ENCODE measurements at places on chromosomes 12 and 14.

GRCh38 chr12:68630050-68630449 lies 19.4 kb downstream of the RAP1B start:
- DNase-seq: no peak

DNA sequence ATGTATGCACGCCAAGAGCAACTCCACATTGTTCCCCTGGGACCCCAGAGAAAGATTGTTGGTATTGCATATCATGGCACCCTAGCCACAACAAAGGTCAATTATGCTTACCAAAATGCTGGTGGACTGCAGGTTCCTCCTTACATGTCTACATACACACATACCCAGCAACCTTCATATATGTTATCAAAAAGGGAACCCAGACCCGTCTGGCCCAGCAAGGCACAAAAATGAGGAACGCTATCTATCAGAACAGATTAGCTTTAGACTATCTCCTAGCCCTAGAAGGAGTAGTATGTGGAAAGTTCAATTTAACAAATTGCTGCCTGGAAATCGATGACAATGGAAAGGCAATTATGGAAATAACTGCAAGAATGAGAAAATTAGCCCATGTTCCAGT lies 61.5 kb downstream of the DHRS2 start:
- no peak for DNase-seq

DNA sequence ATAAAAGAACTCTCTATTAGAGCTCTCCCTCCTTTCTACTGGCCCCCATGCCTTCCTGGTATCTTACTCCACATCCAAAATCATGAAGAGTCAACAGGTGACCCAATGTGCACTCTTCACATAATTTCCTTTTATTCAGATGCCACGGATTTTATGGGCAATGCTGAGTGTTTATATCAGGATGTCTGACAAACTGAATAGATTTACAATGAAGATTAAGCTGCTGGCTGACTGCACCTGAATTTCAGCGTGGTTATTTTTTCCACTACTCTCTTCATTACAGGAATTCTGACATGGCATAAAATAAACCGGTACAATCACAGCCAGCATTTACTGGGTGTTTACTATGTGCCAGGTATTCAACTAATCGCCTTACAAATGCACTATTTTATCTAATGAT lies 29.4 kb upstream of the CERS5 start:
- no peak for DNase-seq

DNA sequence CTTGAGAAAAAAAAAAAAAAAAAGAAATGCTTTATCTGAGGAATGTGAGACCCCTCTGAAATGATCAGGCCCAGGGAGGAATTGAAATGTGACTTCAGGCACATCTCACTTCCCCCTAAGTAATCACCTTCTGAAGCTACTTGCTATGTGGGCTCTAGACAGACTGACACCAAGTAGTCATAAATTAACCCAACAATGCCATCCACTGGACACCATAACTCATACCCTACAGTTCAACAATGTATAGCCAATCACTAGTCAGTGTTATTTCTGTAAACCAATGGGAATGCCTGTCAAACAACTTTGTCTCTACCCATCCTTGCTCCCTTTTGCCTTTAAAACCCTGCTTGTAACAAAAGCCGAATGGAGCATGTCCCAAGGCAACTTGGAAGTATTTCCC lies 182.7 kb upstream of the TMPO start:
- no peak for DNase-seq

GRCh38 chr12:66726556-66726955 lies 47.7 kb upstream of the GRIP1 start:
- DNase-seq: no peak

GRCh38 chr14:56797569-56798446 lies 12.5 kb downstream of the OTX2 start:
- DNase-seq: no peak

DNA sequence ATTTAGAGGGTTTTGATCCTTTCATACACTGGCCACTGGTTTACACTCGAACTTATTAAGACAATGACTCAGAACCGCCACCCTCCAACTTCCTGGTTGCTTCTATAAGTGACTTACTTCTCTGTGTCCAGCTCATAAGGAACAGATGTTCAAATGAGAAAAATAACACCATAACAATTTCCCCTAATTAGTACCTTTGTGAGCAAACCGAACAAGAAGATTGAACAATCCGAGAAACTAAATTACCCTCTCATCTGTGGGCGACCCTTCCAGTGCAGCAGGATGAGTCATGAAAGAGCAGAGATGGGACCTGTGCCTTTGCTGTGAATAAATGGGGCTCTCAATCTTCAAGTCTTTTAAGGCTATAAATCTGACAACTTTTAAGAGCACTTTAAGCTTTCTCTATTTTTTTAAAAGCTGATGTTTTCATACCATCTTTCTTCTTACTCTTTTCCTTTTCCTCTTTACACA lies 146.8 kb upstream of the RASSF8 start:
- DNase-seq: no peak

- no peak for DNase-seq
Measured at GRCh38 chr14:56172571-56172971, 54.4 kb downstream of the PELI2 start.

GRCh38 chr12:8829621-8830020 lies 7.2 kb downstream of the A2ML1 start:
- no peak for DNase-seq

DNA sequence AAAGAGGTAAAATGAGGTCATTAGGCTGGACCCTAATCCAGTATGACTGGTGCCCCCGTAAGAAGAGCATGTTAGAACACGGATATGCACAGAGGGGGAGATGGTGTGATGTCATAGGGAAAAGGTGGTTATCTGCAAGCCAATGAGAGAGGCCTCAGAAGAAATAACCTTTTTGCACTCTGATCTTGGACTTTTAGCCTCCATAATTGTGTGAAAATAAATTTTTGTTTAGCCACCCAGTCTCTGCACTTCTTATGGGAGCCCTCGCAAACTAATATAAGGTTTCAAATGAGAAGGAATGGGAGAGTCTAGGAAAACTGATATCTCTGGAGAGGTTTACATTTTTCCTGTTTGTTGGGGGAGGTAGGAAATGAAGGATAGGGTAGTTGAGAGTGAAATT lies 43.2 kb upstream of the PKP2 start:
- DNase-seq: no peak

- DNase-seq: no peak
Measured at GRCh38 chr14:81268016-81268416, 47.3 kb upstream of the GTF2A1 start.

DNA sequence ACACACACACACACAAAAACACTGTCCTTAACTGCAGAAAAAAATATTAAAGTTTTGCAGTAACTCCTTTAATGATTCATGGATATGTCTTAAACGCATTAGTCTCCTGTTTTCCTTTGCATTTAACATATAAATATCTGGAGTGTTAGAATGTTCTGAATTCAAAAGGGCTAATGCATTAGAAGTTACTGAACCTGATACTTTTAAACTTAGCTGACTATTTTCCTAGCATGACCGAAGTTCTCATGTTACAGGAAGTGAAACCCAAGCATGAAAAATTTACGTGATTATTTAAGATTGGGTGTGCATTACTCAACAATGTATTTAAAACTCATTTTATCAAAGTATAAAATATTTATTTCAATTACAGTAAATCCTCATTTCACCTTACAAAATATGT lies 791.2 kb downstream of the FLRT2 start:
- no peak for DNase-seq

GRCh38 chr14:105030194-105030593 lies 9.3 kb upstream of the CDCA4 start:
- no peak for DNase-seq

DNA sequence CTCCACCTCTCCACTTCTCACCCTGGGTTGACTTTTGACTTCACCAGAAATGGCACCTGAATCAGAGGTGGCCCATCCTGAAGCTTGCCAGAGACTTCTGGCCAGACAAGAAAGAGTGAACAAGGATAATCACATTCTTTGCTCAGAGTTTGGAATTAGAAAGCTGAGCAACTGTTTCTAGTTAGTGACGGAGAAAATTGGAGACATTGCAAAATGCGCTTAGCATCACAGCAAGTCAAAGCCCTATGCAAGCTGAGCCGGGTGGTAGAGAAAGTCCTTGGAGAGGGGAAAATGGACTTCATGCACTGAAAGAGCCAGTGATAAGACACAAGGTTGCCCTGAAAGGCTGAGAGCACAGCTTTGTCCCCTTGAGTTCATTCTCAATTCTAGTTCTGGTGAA lies 161.8 kb downstream of the PAH start:
- no peak for DNase-seq

GRCh38 chr14:78586681-78587080 lies 416.5 kb downstream of the NRXN3 start:
- no peak for DNase-seq

Measured in mesenteric fat pad (tissue), 1 donor.